ENCODE measurements at places on chromosomes 6 and 20.

DNA sequence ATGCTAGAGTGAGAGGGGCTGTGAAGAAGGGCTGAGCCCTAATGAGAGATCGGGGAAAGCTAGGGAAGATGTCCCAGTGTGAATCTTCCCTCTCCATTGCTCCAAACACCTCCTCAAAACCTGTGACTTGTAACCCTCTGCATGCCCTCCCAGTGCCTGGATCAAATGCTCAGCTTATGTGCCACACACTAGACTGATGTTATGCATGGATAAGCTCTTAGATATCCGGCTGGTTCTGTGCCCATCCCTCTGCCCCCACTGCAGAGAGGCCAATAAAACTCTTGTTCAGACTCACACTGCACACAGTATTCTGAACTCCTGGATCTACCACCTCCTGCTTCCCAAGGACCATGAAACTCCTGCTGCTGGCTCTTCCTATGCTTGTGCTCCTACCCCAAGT lies at the start of gene DEFB118:
DEFB118 (plus strand) TSS at position 301 of the 400 bp plus-strand sequence; CDS start at position 351, 50 bp downstream.
- DNase-seq: no peak

DNA sequence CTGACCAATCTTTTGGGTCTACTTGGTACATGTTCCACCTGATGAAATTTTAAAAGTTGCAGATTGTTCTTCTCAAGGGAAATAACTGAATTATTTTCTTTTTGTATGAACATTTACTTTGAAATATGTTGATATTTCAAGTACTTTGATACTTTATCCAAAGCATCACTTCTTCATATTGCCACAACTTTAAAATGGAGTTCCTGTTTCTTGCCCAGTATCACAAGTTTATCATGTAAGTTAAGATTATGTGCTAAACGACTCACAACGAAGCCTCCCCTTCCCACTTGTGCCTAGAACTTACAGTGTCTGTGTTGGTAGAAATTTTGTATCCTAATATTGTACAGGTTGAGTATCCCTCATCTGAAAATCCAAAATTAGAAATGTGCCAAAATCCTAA lies 108.4 kb downstream of the ARID1B start:
- DNase-seq: no peak

DNA sequence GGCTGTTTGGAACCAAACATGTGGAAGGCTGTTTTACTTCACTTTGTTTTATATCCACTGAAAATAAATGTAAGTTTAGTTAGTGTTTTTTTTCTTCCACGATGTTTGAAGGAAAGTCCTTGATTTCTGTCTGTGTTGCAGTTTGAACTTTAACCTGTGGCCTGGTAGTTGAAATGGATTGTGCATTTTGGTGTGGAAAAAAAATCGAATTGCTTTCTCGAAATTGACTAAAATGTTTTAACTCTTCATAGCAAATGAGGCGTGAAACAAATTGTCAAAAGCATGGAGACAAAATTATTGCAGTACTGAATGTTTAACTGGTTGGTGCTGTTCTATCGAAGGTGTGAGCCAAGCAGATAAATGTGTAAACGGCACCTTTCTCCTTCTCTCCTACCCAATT lies 24.5 kb downstream of the ARID1B start:
- DNase-seq: no peak

GRCh38 chr6:37522836-37523235 lies 23.1 kb upstream of the CCDC167 start:
- no peak for DNase-seq

GRCh38 chr6:44649365-44650025 lies 262.0 kb downstream of the CDC5L start:
- no peak for DNase-seq

DNA sequence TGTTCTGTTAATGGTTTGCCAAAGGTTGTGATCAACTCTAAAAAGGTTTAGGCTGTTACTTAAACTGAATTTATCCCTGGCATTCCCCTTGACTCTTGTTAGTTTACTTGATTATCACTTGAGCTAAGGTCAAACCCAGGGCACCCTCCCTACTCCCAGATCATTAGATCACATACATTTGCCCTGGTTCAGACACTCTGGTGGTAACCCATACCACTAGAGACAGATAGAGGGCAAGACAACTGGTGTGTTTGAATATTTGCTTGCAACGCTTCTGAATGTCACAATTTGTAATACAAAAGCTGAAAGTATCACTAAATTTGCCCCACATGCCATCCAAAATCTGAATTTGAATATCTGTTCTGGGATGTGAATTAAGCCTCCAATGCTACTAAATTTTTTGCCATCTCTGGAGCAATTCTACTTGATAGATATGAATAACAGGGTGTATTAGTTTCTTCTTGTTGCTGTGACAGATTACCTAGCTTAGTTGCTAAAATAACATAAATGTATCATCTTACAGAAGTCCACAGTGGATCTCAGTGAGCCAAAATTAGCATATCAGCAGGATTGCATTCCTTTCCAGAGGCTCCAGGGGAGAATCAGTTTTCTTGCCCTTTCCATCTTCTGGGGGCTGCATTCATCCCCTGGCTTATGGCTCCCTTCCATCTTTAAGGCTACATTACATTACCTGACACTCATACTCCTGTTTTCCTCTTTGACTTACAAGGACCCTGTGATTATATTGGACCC lies 45.4 kb downstream of the FIG4 start:
- DNase-seq: no peak

DNA sequence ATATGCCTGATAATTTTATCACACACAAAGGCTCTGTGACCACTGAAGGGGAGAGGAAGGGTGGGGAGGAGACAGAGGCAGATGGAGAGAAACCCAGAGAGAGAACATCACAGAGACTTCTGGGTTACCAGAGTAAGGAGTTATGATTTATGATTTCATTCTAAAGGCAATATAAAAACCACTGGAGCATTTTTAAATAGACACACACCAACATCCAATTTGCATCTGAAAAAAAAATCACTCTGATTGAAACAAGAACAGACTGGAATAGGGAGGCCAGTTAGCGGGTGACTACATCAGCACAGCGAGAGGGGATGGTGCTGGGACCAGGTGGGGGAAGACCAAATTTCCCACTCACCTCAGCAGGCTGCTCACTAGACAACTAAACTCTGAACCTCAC lies 104.8 kb downstream of the AGPAT4 start:
- DNase-seq: no peak

- no peak for DNase-seq
These were observed 106.4 kb downstream of the ASCC3 start for GRCh38 chr6:100774681-100775080.

DNA sequence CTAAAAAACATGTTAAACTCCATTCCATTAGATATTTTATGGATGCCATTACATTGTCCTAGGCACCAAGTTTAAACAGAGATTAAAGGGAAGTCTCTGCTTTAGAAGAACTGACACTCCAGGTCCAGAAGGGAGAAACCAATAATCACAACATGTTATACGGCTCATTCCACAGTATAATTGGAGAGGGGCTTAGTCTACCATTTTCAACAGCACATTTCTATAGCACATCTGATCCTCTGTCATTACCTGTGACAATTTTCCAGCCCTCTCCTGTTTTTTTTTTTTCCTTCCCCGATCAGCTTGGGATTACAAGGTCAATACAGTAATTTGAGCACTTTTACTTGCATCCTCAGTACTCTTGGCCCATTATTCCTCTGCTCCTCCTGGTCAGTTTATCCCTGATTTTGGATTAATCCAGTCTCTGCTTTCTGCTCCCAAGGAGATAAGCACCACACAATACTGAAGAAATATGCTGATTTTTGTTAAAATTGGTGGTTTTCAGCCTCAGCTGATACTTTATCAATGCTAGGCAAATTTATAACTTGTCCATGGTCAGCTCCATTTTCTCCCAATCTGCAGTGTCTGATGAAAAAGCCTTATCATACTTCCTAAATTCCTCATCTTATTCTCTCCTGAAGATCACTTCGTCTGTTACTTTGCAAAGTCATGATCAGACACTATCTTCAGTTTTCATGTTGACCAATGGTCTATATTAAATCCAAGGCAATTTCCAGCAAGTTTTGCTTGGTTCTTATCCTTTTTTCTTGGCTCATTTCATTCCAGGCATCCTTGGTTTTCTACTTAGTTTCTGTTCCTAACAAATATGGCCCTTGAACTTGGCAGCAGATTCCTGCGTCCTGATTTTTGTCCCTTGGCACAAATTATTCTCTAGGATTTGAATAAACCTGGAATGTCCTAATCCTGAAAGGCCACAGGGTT lies 30.8 kb upstream of the SYNCRIP start:
- DNase-seq: no peak

DNA sequence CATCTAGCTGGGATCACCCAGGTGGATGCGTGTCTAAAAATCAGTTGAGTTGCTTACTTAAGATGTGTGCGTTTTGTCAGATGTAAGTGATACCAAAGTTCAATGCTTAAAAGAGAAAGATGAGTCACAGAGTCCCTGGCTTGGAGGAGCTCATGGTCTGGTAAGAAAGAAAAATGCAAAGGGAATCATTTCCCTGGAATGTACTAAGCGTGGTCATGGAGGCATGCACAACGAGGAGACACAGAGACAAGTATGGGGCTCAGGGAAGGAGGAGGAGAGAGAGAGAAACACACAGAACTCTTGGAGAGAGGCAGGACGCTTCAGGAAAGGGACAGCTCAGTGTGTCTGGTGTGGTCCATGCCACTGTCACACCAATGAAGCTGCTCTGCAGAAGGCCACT lies 186.9 kb upstream of the GMDS start:
- DNase-seq: no peak

DNA sequence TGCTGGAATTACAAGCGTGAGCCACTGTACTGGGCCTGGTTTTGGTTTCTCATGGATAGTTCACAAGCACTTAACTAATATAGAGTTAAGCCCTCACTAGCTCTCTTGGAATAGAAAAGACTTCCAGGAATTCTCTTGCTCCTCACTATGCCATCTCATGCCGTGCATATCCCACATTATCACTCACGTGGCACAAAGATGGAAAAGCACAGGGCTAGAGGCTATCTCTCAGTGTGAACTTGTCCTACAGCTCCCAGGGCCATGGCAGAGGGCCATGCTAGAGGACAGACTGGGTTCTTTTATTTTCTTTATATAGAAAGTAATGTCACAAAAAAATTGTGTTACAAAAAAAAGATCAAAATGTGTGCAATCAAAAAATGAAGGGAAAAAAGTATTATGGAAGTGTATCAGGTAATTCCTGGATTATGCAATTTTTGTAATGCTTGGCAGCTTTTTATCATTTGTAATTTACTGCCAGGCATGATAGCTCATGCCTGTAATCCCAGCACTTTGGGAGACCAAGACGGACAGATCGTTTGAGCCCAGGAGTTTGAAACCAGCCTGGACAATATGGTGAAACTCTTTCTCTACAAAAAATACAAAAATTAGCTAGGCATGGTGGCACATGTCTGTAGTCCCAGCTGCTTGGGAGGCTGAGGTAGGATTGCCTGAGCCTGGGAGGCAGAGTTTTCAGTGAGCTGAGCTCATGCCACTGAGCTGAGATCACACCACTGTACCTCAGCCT lies 6.4 kb upstream of the SLC2A12 start:
- no peak for DNase-seq

- no peak for DNase-seq
These were observed 8.9 kb downstream of the CD164 start for GRCh38 chr6:109373331-109373730.

DNA sequence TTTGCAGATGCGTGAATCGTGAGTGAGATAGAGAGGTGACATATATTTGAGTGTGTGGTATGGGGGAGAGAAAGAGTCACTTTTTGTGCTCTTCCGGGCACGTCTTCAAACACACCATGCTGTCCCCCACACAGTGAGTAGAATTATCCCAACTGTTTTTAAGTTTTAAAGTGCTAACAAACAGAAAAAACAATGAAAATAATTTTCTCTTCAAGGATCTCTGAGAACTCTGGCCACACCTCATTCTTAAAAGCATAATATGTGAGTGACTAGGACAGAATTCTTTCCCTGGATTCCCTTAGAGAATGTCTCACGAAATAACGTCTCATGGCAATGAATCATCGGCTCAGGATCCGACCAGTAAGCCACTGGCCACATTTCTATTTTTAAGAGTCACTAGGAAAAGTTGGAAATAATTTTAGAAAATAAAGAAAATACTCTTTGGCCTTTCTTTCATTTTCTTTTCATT lies 235.7 kb upstream of the ZNF217 start:
- DNase-seq: no peak

GRCh38 chr20:56676001-56676400 lies 46.9 kb downstream of the TFAP2C start:
- DNase-seq: no peak

- no peak for DNase-seq
These were observed 27.0 kb upstream of the DTNBP1 start for GRCh38 chr6:15689586-15690482.

GRCh38 chr6:11373208-11373607 lies 140.7 kb upstream of the NEDD9 start:
- no peak for DNase-seq

- no peak for DNase-seq
These were observed 19.4 kb downstream of the ESF1 start for GRCh38 chr20:13765299-13765698.

DNA sequence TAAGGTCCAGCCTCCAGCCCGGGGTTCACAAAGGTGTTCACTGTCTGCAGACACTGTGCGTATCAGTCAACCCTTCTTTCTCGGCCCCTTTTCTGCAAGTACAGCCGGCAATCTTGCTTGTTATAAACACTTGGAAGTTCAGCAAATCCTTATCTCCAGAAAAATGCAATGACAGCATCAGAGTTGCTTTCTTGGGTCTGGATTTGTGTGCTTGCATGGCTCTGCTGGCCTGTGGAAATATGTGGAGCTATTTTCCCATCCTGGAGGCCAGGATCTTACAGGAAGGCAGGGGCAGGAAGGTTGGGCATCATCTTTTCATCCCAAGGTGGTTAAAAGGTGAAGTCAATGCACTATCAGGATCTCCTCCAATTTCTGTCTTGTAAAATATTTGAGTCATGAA lies 100.3 kb downstream of the SMOC2 start:
- DNase-seq: no peak

- no peak for DNase-seq
These were observed 230.8 kb downstream of the FUT9 start for GRCh38 chr6:96246563-96246962.
